Natural killer cell treated with Interleukin-12 subunit alpha and Interleukin-12 subunit beta and Interleukin-15 and Interleukin-18, amount 100 ng/mL, for 72 hours (primary cell): ENCODE measurements at places on chromosomes 2 and 18. TPM values are rescaled to one million over a fixed set of nuclear protein-coding genes. Genes with fewer than 3 reads are reported as not detected.

- H3K4me3 ChIP-seq, result no peak overlapping the region
- H3K27me3 ChIP-seq, result peaks cover 35% of the 10 kb centered on the region
- no peak overlapping the region for H3K27ac ChIP-seq
- H3K4me1 ChIP-seq, result peaks cover 10% of the 10 kb centered on the region
These were observed 1.4 kb upstream of the IHH start for GRCh38 chr2:219062081-219062480.

- H3K4me3 ChIP-seq, result peak overlapping the region; percentile 28
- H3K27ac ChIP-seq, result peak overlapping the region; percentile 89
- H3K36me3 ChIP-seq, result peaks cover 4% of the 10 kb centered on the region
- no peak for DNase-seq
- H3K4me1 ChIP-seq, result peaks cover 12% of the 10 kb centered on the region
These were observed 18.2 kb downstream of the WDR35 start for GRCh38 chr2:19971691-19972090.

CIAO1 gene
- 98.0 TPM for total RNA-seq

SLC14A1 gene
- total RNA-seq, result 2.3 TPM
